ENCODE measurements at places on chromosomes 6 and 20.

GRCh38 chr6:138000941-138001340, 106.3 kb downstream of the PERP start:
- DNase-seq: no peak

DNA sequence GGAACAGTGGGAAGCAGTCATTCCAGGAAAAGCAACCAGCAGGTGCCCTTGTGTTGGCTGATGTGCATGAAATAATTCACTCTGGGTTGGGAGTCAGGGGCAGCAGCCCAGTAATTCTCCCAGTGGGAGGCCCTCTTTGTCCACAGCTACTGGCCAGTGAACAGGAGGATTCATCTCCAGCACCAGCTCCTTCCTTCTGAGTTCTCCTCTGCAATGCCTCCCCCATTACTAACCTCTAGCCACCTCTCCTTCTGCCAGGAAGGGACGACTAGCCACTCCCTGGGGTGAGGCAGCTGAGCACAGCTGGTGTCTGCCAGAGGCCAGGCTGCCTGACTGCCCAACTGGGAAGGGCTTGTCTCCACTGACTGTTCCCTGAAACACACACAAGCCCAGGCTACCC, 12.5 kb upstream of the R3HDML start:
- DNase-seq: no peak

DNA sequence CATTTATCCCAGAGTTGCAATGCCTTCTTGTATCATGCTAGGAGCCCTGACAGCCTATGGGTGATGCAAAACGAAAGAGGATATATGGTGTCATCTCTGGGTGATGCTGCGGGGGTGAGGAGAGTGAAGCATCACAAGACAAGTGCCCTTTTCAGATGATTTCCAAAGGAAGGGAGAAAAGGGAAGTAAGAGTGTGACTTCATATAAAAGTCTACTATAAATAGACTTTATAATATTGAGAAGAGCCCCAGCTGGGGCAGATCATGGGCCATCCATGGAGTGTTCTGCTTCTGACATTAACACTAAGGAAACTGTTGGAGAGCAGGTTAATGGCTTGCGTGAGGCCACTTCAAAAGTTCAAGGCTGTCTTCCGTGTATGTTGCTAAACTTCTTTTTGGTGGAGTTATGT, 4.4 kb downstream of the CD83 start:
- DNase-seq: no peak

GRCh38 chr6:126307849-126308248, 32.1 kb upstream of the CENPW start:
- peak; percentile 66 for DNase-seq

- DNase-seq: peak; percentile 13
Observed at GRCh38 chr6:168937054-168937453, 316.6 kb downstream of the THBS2 start.

DNA sequence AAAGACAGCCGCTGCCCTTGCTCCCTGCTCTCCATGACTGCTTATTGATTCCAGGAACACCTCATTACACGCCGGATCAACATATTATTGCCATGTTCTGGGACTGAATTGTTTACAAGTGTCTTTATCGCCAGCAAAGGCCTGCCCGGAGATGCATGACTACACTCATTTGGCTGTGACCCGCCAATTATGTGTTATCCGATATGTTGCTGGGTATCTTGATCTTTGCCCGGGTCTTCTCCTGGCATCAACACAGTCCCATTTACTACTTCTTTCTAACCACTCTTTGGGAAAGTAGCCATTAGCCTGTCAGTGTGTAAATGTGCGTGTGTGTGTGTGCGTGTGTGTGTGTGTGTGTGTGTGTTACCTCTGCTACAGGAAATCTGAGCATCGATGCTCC, 15.4 kb downstream of the LINC00237 start:
- DNase-seq: no peak

DNA sequence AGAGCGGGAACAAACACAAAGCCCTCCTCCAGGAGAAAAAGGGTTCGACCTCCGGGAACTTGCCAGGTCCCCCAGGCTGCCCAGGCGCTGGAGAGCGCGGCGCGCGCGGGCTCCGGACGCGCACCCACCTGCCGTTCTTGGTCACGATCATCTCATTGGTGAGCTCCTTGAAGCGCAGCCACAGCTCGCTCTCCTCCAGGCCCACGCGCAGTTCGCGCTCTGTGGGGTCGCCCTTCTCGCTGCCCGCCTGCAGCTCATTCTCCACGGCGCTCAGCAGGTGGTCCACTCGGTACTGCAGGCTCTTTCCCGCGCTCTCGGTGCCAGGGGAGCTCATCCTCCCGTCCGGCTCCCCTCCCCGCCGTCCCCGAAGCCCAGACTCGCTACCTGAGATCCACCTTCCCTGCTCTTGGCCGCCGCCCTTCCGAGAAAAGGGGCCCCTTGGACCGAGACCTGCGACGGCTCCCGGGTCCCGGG, 356 bp downstream of the TBXT start:
- DNase-seq: no peak

- DNase-seq: no peak
Observed at GRCh38 chr6:163200289-163200688, 214.2 kb upstream of the QKI start.

DNA sequence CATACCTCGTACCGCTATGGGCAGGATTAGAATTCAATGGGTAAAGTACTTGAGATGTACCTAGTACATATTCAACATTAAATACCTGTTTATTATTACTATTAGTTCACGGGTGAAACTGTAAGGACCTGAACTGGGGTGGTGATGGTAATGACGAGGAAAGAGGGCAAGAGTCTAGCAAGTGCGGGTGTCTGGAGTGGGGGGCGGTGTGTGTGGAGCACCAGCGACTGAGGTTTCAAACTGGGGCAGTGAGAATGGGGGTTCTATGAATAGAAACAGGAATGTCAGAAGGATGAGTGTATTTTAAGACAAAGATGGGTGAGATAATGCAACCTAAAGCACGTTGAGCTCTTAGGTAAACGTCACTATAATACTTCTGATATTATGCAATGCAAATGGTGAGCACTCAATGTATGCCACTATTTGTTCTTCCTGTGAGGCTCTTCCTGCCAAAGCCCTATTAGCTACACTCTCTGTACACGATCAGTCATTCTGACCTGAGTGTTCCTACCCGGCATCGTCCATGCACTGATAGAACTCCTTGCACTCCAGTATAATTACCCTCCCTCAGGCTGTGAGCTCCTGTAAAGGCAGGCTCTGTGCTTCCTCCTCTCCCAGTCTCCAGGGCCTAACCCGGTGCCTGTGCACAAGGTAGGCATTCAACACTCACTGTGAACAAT, 55.0 kb downstream of the ALDH5A1 start:
- no peak for DNase-seq

GRCh38 chr20:51388756-51389542, 153.6 kb downstream of the NFATC2 start:
- no peak for DNase-seq

GRCh38 chr6:73690056-73690455, 5.9 kb upstream of the CD109 start:
- DNase-seq: no peak

- DNase-seq: no peak
Observed at GRCh38 chr20:60299951-60300350, 341.7 kb downstream of the CDH26 start.

DNA sequence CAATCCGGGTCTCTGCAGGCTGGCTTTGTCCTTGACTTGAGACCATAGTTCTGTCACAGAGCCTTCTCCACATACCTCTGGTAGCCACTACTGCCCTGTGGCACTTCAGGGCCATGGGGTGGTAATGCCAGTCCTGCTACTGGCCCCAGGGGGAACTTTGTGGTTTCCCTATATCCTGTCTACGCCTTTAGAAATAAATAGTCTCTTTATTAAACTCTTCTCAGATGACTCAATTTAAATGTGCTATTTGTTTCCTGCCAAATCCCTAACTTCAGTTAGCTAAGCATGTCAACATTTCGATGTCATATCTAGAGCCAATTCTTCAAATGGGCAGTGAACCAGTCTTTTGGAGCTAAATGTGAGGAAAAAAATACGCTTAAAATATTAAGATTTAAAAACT, 60.1 kb downstream of the SEL1L2 start:
- DNase-seq: no peak

DNA sequence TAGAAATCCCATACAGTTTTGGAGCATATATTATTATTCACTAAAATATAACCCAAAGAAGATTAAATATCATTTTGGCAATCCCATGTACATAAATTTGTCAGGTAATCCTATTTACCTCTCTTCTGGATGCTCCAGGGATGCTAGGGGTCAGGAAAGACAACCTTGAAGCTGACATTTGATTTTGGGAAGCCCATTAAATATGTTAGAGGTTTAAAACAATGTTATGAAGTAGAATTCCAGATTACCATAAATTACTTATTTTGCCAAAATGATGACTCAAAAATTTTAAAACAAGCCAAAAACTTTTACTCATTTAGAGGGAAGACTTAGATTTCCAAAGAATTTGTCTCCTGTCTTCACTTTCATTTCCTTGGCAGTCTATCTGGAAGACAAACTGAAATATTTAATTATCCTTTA, 9.2 kb upstream of the IL22RA2 start:
- DNase-seq: no peak

- DNase-seq: no peak
Observed at GRCh38 chr6:11098004-11098403, 4.4 kb downstream of the SMIM13 start.

GRCh38 chr6:35736982-35737412, at the start of gene ARMC12:
Gene ARMC12, plus strand, starts transcription at chr6:35737032. Its CDS starts 77 bp downstream, at chr6:35737109.
- no peak for DNase-seq

GRCh38 chr6:138772596-138773176, 883 bp upstream of the CCDC28A start:
- DNase-seq: no peak

DNA sequence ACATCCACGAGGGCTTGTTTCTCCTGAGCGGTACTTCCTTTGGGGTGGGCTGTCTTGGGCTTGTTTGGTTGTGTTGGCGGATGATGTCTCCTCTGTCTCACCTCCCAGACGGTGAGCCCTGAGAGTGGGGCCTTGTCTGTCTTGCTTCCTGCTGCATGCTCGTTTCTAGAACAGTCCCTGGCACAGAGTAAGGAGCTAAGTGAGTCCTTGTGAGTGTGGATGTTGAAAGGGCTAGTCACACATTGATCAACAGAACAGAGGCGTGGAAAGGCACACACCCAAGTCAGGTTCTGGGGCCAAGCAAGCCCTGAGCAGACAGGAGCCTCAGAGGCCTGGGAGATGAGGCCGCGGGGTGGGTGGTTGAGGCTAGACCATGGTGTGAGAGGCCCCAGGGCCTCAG, 111.0 kb downstream of the BMP7 start:
- no peak for DNase-seq

DNA sequence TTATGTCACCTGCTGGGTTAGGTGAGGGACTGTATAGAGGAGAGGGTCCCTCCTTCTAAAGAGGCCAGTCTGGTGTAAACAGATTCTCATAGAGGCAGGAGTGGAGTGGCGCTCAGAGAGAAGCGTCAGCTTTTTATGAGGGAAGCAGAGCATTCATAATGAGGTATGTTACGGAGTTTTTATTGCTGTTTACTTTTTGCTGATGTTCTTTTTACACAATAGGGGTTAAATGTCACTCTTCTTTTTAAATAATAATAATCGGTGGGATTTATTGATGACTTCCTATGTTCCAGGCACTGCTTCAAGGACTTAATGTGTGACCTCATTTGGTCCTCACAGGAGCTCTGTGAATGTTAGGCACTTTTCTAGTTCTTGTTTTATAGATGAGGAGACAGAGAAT, 79.9 kb downstream of the L3MBTL3 start:
- DNase-seq: no peak

DNA sequence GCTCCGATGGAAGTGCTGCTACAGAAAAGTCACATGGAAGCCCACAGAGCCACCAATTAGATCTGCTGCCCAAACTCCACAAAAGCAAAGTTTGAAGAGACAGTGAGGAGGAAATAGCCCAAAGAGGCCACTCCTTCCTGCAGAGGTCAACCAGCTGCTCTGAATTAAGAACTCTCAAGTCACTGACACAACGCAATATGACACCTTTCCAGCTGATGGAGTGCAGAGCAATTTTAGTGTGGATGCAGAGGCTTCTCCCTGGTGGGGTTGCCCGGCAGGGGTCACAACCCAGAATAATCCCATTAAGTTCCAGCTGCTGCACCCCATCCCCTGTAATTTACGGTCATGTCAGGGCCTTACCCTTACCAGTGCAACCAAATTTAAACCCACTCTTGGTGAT, 361.9 kb upstream of the JARID2 start:
- peak; percentile 40 for DNase-seq

- DNase-seq: no peak
Observed at GRCh38 chr20:43974695-43975094, 60.0 kb downstream of the TOX2 start.

DNA sequence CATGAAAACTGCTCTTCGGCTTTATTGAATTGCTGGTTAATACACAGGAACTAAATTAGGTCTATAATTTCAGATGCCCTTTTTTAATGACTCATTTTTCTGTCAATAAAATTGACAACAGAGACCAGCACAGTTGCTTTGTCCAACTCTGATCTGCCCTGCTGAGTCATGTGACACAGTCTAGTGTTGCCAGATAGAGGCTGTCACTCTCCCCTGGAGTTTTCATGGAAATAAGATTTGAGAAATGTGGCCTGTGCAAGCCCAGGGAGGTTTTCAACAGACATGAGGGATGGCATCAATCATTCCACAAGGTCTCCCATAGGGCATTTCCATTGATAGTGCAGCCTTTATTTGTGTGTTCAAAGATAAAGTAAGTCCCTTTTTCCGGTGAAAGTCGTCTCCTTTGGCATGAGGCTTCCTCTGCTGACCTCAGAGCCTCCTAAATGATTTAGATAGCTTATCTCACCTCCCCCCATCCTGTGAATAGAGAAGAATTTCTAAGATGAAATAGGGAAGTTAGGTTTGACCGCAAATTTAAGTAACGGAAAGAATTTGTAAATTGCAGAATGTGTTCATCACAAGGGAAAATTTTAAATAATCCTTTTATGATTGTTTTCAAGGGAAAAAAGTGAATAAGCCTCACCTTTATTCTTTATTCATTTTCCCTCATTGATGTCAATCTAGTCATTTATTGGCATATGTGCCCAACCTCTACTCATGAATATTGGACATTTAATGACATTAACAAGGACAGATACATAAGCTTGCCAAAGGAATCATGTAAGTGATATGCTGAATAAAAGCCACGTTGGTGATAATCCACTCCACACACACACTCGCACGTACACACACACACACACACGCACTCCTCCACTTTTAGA, 277.7 kb downstream of the ADGB start:
- no peak for DNase-seq

- DNase-seq: no peak
Observed at GRCh38 chr20:41475503-41475902, 108.9 kb upstream of the EMILIN3 start.

GRCh38 chr6:112595841-112596240, 248.7 kb downstream of the RFPL4B start:
- no peak for DNase-seq

- no peak for DNase-seq
Observed at GRCh38 chr6:108353853-108354252, 59.0 kb downstream of the AFG1L start.

- no peak for DNase-seq
Observed at GRCh38 chr6:27693766-27694546, 218.2 kb downstream of the OR2B2 start.
